ENCODE measurements at places on chromosomes 16 and 17.
A peak's percentile ranks its signal among the peaks of the same experiment; 100 is the strongest.

DNA sequence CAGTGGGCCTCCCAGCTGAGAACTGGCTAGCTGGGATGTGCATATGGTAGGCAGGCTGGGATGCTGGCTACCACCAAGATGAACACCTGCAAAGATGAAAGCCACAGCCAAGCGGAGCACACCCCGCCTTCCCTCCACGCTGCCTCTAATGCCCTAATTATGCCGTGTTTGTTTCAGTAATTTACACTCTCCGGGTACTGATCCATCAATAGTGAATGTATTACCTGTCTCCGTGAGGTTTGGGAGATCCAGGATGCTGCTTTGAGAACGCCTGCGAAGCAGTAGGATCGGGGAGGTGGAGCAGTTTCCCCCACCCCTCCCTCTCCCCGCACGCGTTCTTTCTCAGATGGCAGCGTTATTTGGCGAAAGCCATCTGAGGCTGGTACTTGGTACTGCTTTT, 28.9 kb upstream of the GSE1 start:
- DNase-seq: no peak

DNA sequence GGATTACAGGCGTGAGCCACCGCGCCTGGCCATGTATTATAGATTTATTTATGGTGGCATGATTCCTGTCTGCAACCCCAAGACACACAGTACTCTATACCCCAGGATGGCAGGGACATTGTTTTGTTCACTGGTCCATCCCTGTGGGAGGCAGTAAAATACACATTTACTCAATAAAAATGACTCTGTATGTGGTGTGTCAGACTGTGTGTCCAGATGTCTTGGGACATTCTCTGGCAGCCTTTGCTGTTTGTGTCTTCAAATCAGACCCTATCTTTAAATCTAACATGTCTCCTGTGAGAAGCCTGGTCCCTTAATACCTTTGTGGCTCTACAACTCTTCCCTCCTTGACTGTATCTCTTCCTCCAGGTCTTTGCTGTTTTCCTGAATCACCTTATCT, 1.7 kb upstream of the COASY start:
- no peak for DNase-seq

DNA sequence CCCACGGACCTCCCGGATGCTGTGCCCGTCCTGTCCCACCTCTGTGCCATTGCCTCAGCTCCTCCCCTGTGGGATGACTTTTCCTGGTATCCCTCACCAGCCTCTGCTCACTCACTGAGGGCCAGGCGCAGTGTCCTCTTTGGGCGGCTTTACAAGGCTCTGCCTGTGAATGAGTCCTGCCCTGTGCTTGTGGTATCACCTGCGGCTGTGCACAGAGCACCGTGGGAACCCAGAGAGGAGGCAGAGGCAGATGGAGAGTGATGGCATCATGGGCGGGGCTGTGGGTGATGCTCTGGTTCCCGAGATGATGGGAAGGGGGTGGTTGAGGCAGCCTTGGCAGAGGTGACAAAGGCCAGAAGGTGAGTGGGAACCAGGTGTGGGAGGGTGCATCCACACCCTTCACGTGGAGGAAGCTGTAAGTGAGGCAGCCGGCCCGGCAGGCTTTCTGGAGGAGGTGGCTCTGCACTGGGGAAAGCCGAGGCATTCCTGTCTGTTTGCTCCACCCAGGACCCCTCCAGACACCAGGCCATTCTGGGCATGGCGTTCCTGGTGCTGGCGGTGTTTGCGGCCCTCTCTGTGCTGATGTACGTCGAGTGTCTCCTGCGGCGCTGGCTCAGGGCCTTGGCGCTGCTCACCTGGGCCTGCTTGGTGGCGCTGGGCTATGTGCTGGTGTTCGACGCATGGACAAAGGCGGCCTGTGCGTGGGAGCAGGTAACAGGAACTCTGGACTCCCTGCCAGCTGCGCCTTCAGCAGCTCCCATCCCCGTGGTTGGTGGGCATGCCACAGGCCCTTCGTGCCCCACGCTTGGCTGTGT, 23.8 kb downstream of the ADCY7 start:
- DNase-seq: no peak

GRCh38 chr17:27496005-27496404, 39.8 kb downstream of the KSR1 start:
- no peak for DNase-seq

DNA sequence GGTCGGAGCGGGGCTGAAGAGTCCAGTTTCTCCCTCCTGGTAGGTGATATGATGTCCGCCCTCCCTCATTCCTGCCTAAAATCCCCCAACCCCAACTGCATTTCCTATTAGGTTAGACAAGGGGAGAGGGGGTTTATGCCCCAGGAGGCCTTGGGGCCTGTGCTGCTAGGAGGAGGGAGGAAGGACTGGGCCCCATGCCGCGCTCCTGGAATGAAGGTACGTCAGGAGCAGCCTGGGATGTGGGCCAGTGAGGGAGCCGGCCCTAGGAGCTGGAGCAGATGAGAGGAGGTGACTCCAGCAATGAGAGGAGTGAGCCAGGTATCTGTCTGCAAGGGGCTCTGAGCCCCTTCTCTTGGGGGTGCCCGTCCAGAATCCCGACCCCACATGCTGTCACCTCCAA, 46.9 kb upstream of the CDC42EP4 start:
- DNase-seq: no peak

DNA sequence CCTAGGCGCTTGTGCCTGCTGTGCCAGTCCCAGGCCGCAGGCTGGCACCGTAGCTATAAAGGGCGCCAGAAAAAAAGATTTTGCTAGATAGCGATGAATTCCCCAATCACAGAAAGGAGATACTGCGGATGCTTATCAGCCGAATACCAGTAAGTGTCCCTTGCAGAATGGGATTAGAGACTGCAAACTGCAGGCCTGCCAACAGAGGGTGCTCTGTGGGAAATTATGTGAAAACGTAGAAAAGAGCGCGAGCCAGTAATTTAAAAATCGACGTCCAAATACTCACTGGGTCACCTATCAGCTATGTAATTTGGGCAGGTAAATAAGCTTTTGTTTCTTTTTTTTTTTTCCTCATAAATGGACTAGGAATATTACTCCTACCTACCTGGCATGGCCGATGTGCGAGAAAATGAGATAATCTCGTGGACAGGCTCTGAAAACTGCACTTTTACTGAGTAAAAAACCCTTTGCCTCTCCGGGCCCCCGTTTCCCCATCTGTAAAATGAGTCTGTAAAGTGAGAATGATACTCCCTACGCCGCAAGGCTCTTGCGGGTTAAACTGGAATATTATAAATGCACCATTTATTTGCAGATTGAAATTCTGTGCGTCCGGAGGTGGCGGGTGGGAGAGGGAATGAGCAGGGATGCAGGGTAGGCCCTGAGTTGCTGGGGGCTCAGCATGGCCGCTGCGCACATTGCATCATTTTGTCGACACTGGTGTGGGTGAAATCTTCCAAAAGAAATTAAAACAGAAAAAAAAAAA, 1.2 kb upstream of the COG1 start:
- DNase-seq: peak; percentile 67

DNA sequence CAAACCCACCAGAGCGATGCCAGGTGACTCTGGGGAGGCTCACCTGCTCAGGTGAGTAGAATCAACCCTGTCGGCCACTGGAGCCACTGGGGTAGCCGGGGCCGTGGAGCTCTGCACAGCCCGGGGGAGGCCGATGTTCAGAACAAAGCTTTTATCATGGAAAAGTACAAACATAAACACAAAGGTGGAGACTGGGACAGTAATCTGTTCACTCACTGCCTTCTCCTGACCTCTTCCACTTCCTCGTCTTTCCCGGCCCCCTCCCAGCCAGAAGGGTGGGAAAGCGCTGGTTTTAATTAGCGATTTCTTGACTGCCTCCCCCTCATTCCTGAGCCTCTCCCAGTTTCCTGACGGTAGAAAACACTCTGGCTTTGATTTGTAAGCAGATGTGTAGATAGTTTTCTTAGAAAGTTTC, 9.8 kb upstream of the TEX19 start:
- no peak for DNase-seq

DNA sequence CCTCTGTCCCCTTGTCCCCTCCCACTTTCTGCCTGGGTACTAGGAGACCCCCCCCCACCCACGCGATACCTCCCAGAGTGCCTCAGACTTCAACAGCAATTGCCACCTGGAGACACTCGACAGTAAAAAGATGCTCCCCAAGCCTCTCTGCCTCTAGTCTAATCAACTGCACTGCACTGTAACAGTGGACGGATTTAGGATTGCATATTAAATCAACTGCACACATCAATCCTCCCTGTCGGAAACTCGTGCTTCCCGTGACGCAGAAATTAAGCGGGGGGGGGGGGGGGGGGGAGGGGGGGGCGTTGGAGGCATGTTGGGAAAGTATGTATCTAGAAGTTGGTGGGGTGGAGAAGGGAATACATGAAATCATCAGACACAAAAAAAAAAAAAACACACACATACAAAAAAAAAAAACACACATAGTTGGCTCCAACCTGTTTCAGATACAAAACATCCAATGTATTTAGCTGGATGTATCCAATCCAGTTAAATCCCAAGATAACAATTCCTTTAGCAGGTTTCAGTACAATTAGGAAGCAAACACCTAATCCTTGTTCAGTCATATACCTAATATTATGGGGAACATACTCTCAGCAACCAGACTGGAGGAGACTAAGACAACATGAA, 29.7 kb downstream of the FAM222B start:
- DNase-seq: no peak

GRCh38 chr16:55842369-55843104, 9.6 kb upstream of the CES1 start:
- no peak for DNase-seq

GRCh38 chr16:817001-817906, 16.7 kb upstream of the GNG13 start:
- no peak for DNase-seq

GRCh38 chr16:68356249-68356918, 45.6 kb downstream of the PRMT7 start:
- DNase-seq: peak; percentile 56

GRCh38 chr16:89828199-89828869, at the start of gene SPIRE2:
Gene SPIRE2, plus strand, starts transcription at chr16:89828475. Its CDS starts 76 bp downstream, at chr16:89828551.
- DNase-seq: peak; percentile 70

- no peak for DNase-seq
These were observed 57.2 kb upstream of the CIBAR2 start for GRCh38 chr16:85169333-85170065.

DNA sequence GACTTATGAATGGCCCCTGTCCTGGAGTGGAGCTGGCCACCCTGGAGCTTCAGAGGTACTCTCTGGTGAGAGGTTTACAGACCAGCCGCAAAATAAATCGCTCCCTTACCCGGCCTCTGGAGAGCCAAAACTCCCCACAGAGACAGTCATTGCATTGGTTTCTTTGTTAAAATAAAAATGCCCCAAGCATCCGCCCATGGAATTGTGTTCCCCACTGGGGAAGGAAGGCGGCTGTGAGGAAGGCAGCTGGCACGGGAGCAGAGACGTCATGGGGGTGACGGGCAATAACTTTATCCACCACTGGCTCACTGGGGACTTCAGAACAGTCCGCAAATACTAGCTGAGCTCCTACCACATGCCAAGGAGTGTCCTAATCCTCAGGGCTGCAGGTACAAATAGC, 266.2 kb upstream of the FOXF1 start:
- DNase-seq: no peak

DNA sequence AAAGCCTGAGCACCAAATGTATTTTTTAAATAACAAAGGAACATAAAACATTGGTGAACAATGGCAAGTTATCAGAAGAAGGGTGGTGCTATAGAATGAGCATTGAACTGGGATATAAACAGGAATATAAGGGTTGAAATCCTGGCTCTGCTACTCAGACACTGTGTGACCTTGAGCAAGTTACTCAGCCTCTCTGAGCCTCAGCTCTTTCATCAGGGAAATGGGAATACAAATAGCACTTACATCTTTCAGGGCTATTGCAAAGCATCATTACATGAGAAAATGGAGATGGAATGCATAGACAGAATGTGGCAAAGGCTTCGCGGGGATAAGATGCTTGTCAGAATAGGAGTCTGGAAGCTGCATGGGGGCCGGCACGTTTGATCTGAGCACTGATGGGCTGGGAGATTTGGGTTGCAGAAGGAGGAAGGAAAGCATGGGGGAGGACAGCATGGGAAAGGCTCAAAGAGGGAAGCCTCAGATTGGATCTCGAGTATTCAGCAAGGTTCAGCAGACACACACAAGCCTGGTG, 4.8 kb upstream of the CDH5 start:
- no peak for DNase-seq

DNA sequence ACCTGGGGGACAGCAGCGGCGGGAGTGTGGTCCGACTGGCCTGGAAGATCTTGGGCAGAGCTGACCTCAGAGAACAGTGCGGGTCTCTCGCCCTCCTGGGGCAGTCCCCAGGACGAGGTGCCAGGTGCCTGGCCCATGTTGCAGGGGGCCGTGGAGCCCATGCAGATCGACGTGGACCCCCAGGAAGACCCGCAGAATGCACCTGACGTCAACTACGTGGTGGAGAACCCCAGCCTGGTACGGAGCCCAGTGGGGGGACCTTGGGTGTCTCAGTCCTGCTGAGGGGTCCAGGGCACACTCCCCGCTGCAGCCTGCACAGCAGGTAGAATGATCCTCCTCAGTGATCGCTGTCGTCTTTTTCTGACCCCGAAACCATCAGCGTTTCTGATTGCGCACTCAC, 1.4 kb downstream of the GPS1 start:
- no peak for DNase-seq

- no peak for DNase-seq
These were observed 10.9 kb upstream of the HEXD start for GRCh38 chr17:82407255-82407654.

DNA sequence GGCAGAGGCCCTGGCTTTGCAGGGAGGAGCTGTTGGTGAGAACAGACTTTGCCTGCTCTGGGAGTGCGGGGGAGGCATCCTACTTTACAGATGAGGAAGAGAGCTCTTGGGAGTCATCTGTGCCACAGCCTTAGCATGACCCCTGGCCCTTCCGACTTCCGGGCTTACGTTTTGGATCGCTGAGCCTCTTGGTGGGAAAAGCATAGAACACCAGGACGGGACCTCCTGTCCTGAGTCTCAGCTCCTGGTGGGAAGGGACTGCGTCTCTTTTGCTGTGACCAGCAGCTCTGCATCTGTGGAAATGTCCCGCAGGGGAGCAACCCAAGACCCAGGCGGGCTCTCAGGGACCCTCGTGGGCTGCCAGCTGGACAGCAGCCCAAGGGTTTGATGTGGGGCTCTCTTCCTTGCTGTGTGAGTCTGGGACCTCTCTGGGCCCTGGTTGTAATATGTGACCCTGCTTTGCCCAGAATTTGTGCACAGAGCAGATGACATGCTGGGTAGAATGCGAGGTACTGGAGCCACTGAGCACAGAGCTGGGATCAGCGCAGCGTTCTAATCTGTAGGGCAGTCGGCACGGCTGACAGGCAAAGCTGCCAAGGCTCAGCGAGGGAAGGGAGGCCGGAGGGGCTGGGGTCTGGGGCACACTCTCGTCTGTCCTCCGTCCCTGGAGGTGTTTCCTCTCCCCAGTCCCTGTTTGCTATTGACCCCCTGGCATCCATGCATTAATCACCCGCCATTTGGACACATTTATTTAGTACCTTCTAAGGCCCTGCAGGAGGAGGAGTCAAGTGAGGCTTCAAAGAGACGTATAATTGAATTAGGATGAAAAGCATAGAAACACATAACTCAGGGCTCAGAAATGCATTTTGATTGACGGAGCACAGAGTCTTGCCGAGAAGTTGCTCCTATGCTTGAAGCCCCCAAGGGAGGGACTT, 64.0 kb downstream of the NT5M start:
- no peak for DNase-seq

GRCh38 chr17:40541873-40542557, 23.3 kb downstream of the CCR7 start:
- DNase-seq: peak; percentile 36

Data from activated CD4-positive, CD25-positive, alpha-beta regulatory T cell treated with anti-CD3 and anti-CD28 coated beads, Interleukin-2, amount 50 U/mL, for 72 hours (primary cell).